Anterior cingulate cortex (tissue), 58 donors: ENCODE measurements at places on chromosomes 3 and 15.

DNA sequence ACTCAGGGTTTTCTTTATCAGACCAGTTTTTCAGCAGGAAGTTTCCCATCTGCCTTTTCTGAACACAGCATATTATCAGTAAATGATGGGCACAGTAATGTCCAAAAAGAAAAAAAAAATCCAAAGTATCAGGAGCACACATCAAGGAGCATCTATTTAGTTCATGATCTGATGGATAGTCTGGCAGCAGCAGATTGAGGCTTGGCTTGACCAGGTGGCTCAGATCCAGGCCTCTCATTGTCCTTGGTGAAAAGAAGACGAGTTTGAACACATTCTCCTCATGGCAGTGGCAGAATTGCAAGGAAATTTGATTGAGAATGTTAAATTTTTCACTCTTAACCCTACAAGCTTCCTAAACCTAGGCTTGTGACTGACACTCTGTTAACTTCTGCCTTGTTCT is 192.9 kb downstream of the OXSM start:
- DNase-seq: no peak

- DNase-seq: no peak
Measured at GRCh38 chr3:126888186-126888760, 94.6 kb upstream of the PLXNA1 start.

GRCh38 chr3:190279690-190280089 is 42.6 kb downstream of the CLDN1 start:
- no peak for DNase-seq

- no peak for DNase-seq
Measured at GRCh38 chr3:145869958-145870357, 291.0 kb downstream of the PLOD2 start.

DNA sequence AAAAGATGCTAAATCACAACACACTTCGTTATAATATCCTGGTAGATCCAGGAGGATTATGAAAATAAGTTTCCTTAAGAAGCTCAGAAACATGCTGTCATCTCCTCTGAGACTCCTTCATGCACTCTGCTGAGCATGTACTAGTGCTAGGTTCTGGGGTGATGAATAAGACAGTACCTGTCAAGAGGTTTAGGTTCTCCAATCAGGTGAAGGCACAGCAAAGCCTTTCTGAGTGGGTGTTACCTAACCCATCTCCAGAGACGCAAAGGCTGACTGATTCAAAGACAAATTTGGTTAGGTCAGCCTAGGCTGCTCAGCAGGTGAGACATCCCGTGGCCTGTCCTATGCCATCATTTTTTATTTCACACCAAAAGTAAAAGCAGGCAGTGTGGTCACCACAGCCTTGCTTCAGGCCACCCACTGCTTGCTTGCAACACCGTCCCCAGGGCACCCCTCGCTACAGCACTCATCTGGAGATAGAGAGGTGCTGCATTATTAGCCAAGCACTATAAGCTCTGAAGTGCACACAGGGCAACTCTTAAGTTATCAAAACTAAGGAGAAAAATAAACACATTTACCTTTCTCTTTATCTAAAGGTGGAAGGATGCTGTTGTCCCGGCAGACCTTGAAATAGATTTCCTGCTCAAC is 117.2 kb downstream of the TJP1 start:
- no peak for DNase-seq

- DNase-seq: no peak
Measured at GRCh38 chr3:43142472-43142871, 36.6 kb upstream of the POMGNT2 start.

DNA sequence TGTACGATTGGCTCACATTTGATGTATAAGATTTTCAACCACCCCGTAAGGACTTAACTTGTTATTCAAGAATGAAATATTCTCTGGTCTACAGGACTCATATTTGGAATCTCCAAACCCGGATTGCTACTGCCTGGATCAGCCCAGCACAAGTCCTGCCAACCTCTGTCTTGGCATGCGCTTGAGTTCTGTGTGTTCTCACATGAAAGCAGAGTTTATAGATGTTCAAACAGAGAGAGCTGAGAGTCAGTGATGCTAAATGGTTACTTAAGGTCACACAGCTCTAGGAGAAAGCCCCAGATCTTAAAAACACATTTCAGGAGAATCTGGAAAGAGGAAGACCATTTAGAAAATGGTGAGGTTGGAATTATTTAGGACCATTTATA is 268.0 kb upstream of the TBL1XR1 start:
- DNase-seq: no peak

- no peak for DNase-seq
Measured at GRCh38 chr3:143840636-143841035, 7.6 kb downstream of the SLC9A9 start.

- DNase-seq: no peak
Measured at GRCh38 chr3:72768936-72769335, 79.3 kb downstream of the SHQ1 start.

DNA sequence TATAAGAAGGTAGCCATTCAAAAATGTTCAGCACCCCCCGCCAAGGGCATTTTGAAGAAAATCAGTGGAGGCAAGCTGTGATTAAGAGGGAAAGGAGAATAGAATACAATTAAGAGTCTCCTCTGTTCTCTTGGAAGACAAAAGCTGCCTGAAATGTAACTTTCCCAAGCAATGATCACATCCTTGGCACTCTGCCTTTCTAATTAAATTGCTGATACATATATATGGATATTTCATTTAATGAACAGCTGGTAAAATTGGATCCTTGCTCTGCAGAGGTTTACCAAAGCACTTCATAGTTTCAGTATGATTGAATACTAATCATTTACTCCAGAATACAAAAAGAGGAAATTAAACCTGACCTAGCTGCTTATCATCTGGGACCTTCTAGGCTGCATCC is 10.4 kb downstream of the COL6A6 start:
- DNase-seq: no peak
